ENCODE measurements at places on chromosomes 2 and 18. TPM values are rescaled to one million over a fixed set of nuclear protein-coding genes. Genes with fewer than 3 reads are reported as not detected.

DNA sequence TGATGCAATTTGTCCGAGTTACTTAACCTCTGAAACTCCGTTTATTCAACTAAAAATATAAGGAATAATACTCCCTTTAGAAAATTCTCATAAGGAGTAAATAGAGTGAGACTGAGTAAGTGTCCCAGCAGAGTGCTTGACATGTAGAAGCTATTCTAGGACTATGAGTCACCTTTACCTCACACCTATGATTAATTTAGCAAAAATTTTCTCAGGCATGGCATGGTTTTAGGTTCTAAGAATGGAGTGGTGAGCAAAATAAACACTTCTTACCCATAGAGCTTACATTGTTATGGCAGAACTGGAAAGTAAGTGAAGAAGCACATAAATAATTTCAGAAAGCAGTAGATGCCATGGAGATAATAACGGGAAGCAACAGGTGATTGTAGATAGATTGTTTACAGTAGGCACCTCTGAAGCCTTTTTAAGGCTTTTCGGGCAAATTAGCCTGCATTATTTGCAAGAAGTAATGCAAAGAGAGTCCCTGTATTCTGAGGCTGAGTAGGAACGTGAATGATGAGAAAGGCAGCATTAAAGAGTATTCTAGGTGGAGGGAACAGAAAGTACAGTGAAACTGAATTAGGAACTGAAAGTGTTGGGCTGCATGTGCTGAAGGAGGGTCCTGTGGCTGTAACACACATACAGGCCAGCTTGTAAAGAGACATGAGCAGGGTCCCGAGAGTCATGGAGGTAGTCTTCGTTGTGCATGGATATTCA, 209.2 kb downstream of the ZNF407 start:
- peak; percentile 66 for DNase-seq

The IL37 gene
- not detected for total RNA-seq

- DNase-seq, result no peak
Observed at GRCh38 chr2:216189410-216189809, 80.3 kb downstream of the XRCC5 start.

DNA sequence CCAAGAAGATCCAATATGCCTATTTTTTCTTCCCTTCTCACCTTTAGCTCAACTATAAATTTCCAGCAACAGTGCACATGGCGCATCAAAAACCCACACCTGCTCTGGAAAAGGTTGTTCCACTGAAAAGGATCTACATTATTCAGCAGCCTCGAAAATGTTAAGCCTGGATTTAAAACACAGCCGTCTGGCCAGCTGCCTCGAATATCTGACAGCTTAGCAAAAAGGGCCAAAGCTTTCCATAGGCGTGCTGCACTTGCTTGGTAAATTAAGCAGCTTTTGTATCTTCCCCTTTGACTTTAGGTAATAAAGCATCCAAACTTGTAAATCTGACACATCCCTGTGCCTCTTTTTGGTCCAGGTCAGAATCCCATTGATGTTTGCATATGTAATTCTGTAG, 20.5 kb downstream of the DAPL1 start:
- no peak for DNase-seq

GRCh38 chr2:172921532-172922236, 154.0 kb upstream of the MAP3K20 start:
- peak; percentile 16 for DNase-seq

- DNase-seq, result no peak
Observed at GRCh38 chr18:79275992-79276391, 119.7 kb upstream of the NFATC1 start.

GRCh38 chr2:240793313-240794177, 26.5 kb downstream of the KIF1A start:
- DNase-seq, result no peak

DNA sequence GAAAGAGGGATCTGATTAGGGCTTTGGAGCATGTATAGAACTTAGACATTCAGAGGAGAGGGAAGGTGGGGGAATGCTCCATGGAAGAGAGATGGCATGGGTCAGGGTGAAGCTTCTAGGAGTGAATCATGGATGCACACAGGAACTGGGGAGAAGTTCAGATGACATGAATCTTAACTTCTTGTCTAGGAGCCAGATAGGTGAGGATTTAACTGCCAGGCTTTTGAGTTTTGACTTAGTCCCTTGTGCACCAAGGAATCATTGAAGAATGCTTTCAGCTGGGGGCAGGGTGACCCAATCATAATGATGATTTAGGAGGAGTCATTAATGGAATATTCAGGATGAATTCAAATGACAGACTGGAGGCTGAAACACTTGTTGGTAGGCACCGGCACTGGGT, 48.7 kb downstream of the ACYP2 start:
- no peak for DNase-seq

GRCh38 chr18:73647391-73647790, 500.2 kb downstream of the FBXO15 start:
- DNase-seq, result no peak

- DNase-seq, result no peak
Observed at GRCh38 chr2:123362671-123363440, 662.2 kb upstream of the CNTNAP5 start.

The MPPE1 gene
- 18.0 TPM for total RNA-seq

DNA sequence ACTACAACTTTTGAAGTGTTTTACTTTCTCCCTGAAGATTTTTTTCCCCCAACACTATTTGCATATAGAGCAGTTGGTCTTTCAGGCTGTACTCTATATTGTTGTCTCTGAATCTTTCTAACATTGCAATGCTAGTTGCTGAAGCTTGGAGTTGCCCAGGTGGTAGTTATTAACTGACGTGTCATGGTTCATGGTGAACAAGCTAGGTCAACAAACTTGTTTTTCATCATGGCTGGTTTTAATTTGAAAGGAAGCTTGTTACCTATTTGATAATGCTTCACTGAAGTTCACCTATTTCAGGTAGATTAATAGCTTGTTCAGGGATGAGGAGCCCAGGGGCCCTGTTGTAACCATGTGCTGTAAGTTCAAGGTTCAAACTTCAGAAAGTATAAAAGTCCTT, 158.8 kb upstream of the ZEB2 start:
- DNase-seq, result no peak

- DNase-seq, result peak; percentile 74
Observed at GRCh38 chr2:233982421-233983121, 65.4 kb downstream of the TRPM8 start.

DNA sequence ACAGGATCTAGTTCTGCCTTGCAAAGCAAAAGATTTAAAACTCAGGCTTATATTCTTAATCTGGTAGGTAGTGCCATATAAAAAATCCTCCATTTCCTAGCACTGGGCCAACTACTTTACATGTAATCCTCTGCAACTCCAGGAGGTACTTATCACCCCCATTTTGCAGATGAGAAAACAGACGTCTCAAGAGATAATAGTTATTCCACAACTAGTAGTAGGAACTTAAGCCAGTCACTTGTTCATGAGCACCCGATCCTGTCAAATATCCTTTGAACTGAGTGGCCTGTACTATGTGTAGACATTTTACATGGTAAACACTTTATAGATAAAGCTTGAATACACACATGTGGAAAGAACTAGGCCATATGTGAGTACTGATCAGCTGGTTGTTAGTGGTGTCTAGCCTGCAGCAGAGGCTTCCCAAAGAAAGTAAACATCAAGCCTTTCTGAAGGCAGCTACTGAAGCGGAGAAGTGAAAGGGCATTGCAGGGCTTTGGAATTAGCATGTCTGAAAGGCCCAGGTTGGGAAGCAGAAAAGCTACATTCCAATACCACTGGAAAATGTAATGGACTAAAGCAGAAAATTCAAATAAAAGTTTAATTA, 48.0 kb downstream of the NAB1 start:
- peak; percentile 33 for DNase-seq

DNA sequence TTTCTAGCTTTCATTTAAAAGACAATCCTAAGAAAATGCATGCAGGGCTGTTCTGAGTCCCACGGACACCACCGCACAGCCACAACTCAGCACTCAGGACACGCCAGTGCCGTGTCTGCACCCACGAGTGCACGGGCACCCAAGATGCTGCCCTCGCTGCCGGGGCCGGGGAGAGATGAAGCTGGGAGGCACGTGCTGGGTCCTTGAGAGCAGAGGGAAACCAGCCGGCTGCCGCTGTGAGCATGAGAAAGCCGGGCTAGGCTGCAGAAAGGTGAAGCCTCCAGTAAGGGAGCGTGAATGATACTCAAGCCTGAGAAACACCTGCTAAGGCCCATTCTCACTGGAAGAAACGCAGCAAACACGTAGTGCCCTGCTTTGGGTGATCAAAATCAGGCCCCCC, 4.8 kb downstream of the COPS9 start:
- no peak for DNase-seq

- DNase-seq, result no peak
Observed at GRCh38 chr2:111037128-111037527, 83.6 kb upstream of the BCL2L11 start.

Data from Caki2 (cell line).